ENCODE measurements at places on chromosomes 2 and 18.

DNA sequence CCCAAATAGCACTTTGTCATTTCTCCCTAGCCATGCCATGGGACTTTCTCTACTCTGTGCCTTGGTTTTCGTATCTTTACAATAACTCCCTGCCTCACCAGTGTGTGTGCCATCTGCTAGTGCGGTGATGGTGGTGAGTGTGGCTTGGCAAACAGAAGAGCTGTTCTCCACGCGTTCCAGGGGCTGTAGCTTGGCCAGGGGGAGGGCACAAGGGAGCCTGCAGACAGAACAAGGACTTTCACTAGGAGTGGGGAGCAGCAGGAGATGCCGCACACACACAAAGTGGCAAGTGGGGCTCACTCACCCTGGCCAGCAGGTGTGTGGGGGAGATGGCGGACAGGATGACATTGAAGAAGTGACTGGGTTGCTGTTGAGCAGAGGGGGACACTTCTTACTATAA, 196.9 kb downstream of the HAUS1 start:
- DNase-seq, result no peak

GRCh38 chr2:235641956-235642355, 148.1 kb downstream of the AGAP1 start:
- DNase-seq, result no peak

- DNase-seq, result no peak
Measured at GRCh38 chr2:235879116-235879515, 289.1 kb downstream of the GBX2 start.

GRCh38 chr2:171180229-171180930, 19.7 kb upstream of the TLK1 start:
- no peak for DNase-seq

DNA sequence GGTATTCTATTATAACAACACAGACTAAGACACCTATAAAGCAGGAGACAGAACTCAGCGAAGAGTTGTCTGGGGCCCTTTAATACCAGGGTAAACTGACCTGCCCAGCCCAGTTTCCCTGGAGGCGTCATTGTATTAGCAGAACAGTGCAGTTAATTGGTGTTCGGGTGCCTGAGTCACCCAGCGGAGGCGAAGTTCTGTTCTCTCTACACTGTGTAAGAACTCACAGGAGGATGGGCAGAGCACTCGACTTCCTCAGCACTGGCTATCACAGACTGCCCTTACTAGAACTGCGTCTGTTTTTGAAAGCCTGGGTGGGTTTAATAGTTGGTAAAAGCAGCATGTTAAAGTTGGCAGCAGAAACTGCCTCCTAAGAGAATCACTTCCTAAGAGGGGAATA, 106.5 kb upstream of the ATP8B1 start:
- no peak for DNase-seq

Data from CD4-positive, alpha-beta T cell treated with Interleukin-4 for 1 hour (primary cell).